Activated CD4-positive, alpha-beta T cell treated with anti-CD3 and anti-CD28 coated beads, Interleukin-2, amount 10 ng/mL, durations not matched to agents 24 days and 14 days (primary cell): ENCODE measurements at places on chromosomes 12 and 14.

DNA sequence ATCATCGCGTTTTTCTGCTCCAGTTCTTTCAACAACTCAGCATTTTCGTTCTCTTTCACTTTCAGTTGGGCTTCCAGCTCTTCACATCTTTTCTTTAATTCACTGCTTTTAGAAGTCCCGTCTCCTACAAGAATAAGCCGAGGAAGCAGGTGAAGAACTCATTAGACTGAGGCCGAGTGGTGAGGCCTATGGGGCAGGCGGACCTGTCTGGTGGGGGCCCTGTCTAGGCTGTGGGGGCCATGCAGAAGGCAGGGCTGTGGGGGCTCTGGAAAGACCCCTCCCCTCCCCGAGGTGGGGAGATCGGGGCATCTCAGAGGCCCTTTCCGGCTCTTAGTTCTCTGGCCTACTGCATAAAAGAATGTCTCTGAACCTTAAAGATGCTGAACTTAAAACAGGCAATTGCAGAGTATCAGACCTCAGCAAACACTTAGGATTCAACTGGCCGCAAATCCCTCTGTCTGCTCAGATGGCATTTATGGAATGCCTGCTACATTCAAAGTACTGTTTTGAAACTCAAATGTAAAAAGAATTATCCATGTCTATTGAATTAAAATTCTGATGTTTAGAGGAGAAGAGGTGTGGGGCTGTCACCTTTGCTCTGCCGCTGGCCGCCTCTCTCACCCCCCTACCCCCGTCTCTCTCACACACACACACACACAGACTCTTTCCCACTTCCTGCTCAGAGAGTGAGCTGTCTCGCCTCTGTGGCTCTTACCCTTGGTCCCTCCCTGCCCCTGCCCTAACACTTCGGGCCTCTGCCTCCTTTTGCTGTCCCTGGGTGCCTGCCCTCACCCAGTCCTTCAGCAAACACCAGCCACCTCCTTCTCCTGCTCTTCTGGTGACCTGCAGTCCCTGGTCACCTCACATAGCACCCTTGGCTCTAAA, 34.7 kb downstream of the CCDC92 start:
- DNase-seq = peak; percentile 86

- DNase-seq = no peak
Observed at GRCh38 chr12:27785882-27786570, 6.0 kb upstream of the MANSC4 start.

- DNase-seq = no peak
Observed at GRCh38 chr12:12305568-12306300, 38.9 kb upstream of the LRP6 start.

- peak; percentile 66 for DNase-seq
Observed at GRCh38 chr12:111093428-111094142, 173.2 kb upstream of the MYL2 start.

GRCh38 chr12:92911339-92911738, 17.8 kb downstream of the EEA1 start:
- no peak for DNase-seq

DNA sequence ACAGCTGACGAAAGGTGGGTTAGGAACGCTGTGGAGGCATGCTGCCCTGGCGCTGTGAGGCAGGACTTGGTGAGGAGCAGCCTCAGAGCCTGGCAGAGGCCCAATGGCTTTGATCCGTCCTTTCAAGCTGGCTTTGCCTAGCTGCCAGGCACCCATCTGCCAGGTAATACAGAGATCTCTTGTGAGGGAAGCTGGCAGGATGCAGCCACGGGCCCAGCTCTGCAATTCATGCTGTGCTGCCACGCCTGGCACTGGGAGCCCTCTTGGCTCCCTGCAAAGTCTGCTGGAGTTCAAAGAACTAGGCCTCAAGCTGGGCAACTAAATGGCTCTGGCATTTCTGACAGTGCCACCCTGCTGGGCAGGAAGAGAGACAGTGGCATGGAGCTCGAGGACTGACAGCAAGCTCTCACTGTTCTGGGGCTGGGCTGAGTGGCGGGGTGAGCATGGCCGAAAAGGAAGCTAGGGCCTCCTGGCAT, 18.7 kb downstream of the IQSEC3 start:
- DNase-seq = no peak

- DNase-seq = peak; percentile 77
Observed at GRCh38 chr14:73472185-73473114, 14.1 kb upstream of the NUMB start.

DNA sequence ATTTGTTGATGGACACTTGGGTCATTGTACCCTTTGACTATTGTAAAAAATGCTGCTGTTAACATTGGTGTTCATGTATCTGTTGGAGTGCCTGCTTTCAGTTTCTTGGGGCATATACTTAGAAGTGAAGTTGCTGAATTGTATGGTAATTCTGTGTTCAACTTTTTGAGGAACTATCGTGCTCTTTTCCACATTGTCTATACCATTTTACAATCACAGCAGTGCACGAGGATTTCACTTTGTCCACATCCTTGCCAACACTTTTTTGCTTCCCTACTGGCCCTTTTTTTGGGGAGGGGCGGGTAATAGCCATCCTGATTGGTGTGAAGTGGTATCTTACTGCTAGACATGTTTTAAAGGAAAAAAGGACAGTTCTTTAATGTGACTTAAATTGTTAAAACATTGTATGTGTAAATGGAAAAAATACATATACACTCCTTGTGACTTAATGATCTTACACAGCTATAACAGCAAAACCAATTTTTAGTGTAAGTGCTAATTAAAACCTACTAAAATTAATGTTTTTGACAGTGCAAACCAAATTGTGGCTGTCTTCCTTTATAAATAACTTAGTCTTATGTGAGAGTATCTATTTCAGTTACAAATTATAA, 52.7 kb downstream of the WNK1 start:
- no peak for DNase-seq

GRCh38 chr12:91577586-91578539, 395.2 kb upstream of the DCN start:
- no peak for DNase-seq

- DNase-seq = peak; percentile 73
Observed at GRCh38 chr14:76782885-76783566, 21.8 kb downstream of the VASH1 start.

DNA sequence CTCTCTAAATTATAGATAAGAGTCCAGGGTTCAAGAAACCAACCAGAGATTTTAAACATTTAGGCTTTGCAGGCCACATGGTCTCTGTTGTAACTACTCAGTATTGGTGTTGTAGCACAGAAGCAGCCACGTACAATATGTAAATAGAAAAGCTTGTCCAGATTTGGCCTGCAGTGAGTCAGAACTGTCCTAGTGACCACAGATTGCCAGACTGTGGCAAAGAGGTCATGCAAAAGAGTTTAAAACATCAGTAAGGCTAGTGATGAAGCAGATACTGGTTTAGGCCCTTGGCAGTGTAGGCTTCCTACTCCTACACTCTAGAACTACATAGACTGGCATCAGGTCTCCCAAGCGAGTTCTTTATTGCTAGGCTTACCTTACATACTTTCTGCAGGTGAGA, 117.6 kb upstream of the GARIN6 start:
- DNase-seq = no peak

DNA sequence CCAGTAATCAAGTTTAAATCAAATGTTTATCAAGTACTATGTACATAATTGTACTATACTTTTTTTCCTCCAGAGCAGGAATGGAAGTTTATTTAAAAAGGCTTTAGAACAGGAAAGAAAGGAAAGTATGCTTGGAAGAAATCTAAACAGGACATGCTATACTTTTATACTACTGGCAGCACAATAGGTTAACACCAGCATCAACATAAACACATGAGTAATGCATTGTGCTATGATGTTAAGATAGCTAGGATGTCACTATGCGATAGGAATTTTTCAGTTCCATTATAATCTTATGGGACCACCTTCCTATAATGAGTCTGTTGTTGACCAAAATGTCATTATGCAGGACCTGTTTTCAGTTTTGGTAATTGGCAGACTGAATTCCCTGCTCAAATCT, 41.5 kb upstream of the ANKS1B start:
- no peak for DNase-seq

GRCh38 chr14:26286913-26287205, 311.0 kb downstream of the NOVA1 start:
- DNase-seq = no peak

GRCh38 chr14:61042220-61042619, 61.2 kb downstream of the SLC38A6 start:
- no peak for DNase-seq

DNA sequence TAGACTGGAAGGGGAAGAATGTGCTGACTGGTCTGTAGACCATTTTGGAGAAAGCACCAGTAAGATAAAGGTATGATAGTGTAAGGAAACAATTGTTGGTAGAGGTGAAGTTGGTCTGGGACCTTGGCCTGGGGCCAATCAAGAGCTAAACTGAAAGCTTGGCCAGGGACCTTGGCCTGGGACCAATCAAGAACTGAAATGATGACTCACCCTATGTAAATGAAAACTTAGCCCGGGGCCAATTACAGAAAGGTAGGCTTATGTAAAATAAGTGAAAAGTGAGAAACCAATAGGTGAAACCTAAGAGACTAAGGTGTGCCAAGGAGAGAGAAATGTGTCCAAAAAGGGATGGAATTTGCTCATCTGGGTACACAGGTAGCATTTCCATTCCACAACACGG, 776.0 kb downstream of the C12orf50 start:
- no peak for DNase-seq

GRCh38 chr14:49479432-49479831, 106.7 kb downstream of the RPS29 start:
- DNase-seq = no peak

DNA sequence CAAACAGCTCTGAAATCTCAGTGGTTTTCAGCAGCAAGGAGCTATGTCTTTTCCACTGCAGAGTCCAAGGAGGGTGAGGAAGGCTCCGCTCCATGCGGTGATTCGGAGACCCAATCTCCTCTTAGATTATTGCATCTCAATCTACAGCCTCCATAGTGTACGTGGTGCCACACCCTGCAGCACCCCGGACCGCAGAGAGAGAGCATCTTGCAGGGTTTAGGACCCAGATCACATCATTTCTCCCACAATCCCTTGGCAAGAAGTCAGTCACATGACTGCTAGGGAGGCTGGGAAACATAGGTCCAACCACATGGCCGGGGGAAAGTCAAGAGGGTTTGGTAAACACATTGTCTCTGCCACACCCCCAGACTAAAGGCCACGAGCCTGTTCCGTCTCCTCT, 209.4 kb upstream of the TMEM132C start:
- DNase-seq = no peak

- no peak for DNase-seq
Observed at GRCh38 chr12:5898874-5899273, 46.2 kb downstream of the ANO2 start.

DNA sequence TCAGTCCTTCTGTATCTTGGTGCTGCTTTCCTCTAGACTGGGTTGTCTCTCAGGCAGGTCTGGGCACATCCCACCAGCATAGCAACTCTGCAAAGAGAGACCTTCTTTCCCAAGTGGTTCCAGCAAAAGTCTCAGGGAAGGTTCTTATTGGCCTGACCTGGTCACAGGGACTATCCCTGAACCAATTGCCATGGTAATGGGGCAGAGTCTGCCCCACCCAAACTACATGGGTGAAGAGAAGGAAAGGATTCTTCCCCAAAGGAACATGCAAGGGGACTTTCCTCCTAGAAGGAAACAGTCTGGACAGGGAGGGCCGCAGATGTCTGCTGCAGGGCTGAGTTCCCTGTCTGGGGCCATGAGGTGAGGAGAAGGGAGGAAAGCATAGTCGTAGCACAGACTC, 122.2 kb upstream of the NCOR2 start:
- DNase-seq = no peak

GRCh38 chr14:104637546-104638003, 33.0 kb upstream of the TMEM179 start:
- DNase-seq = no peak

GRCh38 chr12:50104417-50105366, 884 bp downstream of the GPD1 start:
- DNase-seq = no peak

- DNase-seq = no peak
Observed at GRCh38 chr12:8916154-8916553, 1.8 kb downstream of the PHC1 start.

- no peak for DNase-seq
Observed at GRCh38 chr12:130356222-130356621, 18.5 kb downstream of the PIWIL1 start.

GRCh38 chr14:58713677-58714076, 75.9 kb downstream of the DACT1 start:
- DNase-seq = no peak

DNA sequence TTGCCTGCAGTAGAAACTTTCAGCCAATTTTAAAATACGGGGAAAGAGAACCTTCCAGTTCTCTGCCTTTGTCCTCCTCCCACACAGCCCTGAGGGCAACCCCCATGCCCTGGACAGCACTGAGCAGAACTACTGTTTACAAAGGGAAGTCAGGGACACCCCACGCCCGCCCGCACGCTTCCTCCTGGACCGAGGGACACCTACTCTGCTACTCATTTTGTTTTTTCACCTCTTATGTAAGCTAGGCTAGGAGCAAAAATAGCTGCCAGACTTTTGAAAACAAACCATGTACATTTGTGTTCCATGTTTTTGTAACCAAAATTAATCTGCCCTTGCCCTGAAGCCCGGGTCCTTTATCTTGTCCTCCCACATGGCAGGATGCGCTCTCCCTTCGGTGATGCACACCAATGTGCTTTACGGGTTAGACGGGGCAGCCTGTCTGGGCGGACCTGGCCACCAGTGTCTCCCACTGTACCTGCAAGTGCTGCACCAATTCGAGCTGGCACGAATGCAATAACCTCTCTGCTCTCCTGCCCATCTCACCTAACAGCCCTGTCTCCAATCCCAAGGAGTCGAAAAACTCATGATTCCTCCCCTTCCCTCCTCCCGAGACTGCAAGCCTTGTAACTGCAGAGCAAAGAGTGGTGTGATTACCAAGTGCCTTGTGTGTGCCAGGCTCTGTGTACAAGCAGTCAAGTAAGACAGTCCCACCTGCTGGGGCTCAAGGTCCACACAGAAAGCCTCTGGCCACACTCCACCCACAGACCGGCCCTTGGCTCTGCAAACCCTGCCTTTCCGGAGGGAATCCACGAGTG, 85.2 kb downstream of the CCDC88C start:
- DNase-seq = no peak

DNA sequence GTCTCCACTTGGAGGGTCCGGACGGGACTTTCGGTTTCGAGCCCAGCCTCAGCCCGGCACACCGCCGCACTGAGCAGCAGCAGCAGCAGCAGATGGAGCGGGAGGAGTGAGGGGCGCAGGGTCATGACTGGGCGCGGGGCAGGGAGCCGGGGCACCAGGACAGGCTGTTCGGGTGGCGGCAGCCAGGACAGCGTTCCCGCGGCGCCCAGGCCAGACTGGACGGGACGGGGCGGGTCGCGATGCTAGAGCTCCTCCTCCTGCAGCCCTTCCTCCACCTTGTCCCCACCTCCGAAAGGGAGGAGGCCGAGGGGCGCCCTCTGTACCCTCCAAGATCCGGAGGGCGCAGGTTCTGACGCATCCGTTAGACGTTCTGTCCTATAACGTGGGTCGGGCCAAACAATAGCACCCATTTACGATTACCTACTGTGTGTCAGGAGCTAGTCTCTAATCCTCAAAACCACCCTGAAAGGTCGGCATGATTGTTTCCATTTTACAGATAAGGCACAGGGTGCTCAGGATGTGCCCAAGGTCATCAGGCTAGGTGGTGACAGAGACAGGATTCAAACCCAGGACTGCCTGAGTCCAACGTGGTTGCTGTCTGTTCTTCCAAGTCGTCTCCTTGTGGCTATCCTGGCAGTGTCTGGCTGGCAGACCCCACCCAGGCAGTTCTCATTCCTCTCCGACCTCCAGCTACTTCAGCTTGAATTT, at the start of gene FKBP11:
Gene FKBP11 (minus strand): TSS at position 189 of the 708 bp plus-strand sequence. CDS start 64 bp downstream, at position 125.
- peak; percentile 89 for DNase-seq

GRCh38 chr14:90796329-90796728, 19.9 kb downstream of the TTC7B start:
- no peak for DNase-seq

GRCh38 chr12:105240228-105240627, 4.3 kb upstream of the APPL2 start:
- no peak for DNase-seq

- no peak for DNase-seq
Observed at GRCh38 chr14:32576977-32577376, 247.9 kb downstream of the AKAP6 start.
